ENCODE measurements at places on chromosomes 4 and X.

DNA sequence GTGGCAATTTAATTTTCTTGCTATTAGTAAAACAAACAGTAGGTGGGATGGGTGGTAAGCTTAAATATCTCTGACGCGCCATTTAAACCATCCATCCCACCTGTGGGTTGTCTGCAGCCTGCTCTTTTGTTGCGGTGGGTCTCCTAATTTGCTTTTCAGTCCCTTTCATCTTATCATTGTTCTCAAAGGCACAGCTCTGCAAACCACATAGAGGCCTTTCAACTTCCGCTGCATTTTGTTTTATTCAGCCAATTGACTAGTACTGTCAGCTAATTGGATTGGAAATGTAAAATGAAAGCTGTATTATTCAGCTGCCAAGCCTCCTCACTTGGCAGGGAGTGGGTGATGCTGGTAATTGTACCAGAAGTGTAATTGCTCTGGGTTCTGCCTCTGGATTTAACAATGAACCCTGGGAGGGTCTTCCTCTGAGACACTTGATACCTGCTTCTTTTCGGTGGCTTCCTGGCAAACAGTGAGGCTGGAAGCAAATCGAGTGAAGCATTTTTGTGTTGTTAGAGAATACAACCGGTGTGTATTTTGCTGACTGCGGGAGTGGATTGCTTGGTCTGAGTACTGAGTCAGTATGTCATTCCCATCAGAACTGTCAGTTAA is 165.6 kb downstream of the FRAS1 start:
- peak; percentile 12 for DNase-seq

GRCh38 chr4:53732661-53733060 is 141.4 kb upstream of the LNX1 start:
- DNase-seq: no peak

DNA sequence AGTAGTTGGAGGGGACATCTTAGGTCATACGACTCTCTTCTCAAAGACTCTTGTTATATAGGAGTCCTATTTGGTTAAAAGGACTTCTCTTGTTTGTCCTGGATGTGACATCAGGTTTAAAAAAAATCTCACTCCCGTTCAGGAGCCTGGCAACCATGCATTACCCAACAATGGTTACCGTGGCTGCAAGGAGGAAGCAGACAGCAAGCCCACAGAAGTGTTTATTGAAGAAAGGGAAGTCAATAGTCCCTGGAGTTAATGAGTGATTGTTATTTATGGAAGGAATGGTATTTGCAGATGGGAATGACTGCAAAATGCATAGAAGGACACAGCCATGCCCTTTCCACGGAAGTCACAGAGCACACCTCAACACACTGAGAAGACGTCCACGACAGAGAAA is 75.9 kb upstream of the ENPP6 start:
- DNase-seq: no peak

DNA sequence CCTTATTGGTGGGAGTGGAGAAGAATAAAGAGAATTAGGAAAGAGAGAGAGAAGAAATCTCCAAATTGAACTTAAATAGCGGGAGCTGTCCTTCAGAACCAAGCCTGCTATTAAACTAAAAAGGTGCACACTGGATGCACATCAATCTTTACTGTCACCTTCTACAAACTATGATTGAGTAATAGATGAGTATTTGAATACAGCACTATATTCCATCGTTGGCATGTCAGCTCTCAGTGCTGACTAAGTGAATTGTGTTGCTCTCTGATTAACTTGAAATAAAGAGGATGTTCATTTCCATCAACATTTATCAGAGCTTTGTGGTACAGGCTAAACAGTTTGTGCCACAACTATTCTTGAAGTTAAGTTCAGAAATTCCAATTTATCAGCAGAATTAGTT is 143.7 kb upstream of the PABPC4L start:
- DNase-seq: no peak

GRCh38 chrX:19986531-19986930 is 4.3 kb downstream of the BCLAF3 start:
- DNase-seq: no peak

GRCh38 chr4:31283679-31284078 is 563.5 kb downstream of the PCDH7 start:
- no peak for DNase-seq

- peak; percentile 83 for DNase-seq
These were observed 71.7 kb downstream of the DDX60L start for GRCh38 chr4:168408620-168409019.

GRCh38 chr4:37873386-37873785 is 17.5 kb upstream of the TBC1D1 start:
- DNase-seq: no peak

DNA sequence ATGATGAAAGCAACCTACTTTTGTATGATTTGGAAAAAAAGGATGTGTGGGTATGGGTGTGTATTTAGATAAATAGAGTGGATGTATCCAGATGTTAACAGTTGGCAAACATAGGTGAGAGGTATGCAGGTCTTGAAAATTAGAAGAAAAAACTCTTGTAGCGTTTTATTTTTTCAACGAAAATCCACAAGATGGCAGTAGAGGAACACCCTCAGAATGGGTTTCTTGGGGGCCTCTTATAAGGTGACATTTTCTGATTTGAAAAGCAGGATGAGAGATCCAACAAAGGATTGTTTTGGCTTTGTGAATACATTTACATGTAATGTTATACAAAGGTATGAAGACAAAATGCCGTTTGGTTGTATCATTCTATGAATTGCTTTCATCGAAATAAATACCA is 68.3 kb downstream of the FMR1NB start:
- no peak for DNase-seq

GRCh38 chr4:18025288-18025687 is 3.7 kb upstream of the LCORL start:
- no peak for DNase-seq

- no peak for DNase-seq
These were observed 13.4 kb upstream of the PCSK1N start for GRCh38 chrX:48848847-48849246.

GRCh38 chr4:108036213-108036612 is 46.5 kb downstream of the HADH start:
- DNase-seq: no peak
